ENCODE measurements at places on chromosomes 6 and 20.

DNA sequence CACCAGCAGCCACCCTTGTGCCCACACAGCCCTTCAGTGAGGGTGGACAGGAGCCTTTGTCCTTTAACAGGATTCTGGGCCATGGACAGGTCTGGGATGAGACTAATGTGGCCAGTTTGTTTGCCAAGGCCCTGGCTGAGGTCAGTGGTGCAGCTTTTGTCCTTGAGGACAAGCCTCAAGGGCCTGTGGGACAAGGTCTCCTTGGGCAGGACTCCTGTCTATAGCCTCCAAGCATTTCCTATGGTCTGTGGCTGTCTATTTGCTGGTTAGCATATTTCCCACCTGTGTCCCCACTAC, 44.1 kb downstream of the SUN5 start:
- no peaks in the 10 kb centered on the region for H3K27me3 ChIP-seq
- H3K4me3 ChIP-seq: no peak overlapping the region
- H3K4me1 ChIP-seq: no peaks in the 10 kb centered on the region
- H3K36me3 ChIP-seq: no peaks in the 10 kb centered on the region
- H3K27ac ChIP-seq: no peak overlapping the region

DNA sequence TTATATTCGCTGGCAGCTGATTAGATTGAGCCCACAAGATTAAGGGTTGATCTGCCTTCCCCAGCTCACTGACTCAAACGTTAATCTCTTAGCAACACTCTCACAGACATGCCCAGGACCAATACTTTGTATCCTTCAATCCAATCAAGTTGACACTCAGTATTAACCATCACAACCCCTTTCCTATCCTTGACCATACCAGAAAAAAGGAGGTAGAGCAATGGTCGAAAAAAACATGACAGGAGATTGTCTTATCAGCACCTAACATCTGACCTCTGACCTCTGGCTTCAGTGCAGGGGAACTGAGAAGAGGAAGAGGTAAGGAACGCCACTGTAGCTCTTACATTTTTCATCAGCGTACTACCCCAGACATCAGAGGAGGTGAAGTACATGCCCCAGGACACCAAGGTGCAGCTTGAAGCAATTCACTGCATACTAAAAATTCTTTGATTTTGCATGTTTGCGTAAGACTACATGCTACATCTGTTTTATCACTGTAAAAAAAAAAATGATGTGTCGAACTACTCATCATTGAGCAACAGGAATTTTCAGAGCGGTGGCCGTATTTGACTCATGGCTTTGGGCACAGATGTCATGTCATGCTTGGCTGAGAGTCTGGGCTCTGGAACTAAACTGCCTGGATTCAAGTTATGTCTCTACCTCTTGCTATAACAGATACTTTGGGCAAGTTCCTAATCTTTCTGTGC, 188.0 kb upstream of the TAB2 start:
- H3K4me1 ChIP-seq: peaks cover 17% of the 10 kb centered on the region
- H3K36me3 ChIP-seq: no peaks in the 10 kb centered on the region
- H3K27ac ChIP-seq: no peak overlapping the region
- DNase-seq: no peak
- H3K27me3 ChIP-seq: no peaks in the 10 kb centered on the region

GRCh38 chr6:41780551-41781365, at the start of gene PRICKLE4:
PRICKLE4 (plus strand) TSS chr6:41780782; CDS start chr6:41783474, 2,692 bp downstream.
- peak within 1 kb of the TSS; percentile 57 for H3K4me3 ChIP-seq
- H3K27ac ChIP-seq: peak within 1 kb of the TSS; percentile 86
- no peaks in the 10 kb centered on the region for H3K36me3 ChIP-seq
- peaks cover 41% of the 10 kb centered on the region for H3K4me1 ChIP-seq

DNA sequence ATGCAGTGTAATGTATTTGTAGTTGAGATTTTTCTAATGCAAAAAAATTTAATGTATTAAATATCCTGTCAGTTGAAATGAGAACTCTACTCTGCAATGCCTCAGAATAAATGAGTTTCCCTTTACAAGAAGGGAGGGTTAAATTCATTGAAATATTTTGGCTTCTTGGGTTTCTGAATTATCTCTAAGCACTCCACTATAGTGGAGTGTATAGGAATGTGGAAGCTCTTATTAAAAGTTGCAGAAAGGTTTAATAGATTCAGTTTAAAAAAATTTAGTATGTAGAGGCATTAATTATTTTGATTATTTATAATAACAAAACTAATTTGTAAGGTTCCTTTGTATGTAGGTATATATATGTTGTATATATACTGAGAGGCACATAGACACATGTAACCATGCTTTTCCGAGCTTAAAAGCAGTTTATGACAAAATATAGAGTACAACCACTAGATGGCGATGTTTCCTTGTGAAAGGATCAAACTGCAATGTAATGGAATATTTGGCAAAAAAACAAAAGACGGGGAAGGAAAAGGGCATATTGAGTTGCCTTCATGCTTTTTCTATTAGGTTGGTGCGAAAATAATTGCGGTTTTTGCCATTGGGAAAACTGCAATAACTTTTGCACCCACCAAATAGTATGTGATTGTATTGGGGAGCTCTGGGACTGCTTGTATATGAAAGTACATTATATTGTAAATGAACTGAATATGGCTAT, 144.2 kb downstream of the MYO6 start:
- no peaks in the 10 kb centered on the region for H3K36me3 ChIP-seq
- no peak for DNase-seq
- H3K27me3 ChIP-seq: no peaks in the 10 kb centered on the region
- H3K4me1 ChIP-seq: no peaks in the 10 kb centered on the region

GRCh38 chr6:5905431-5906339, 101.0 kb downstream of the NRN1 start:
- peak overlapping the region; percentile 68 for H3K27ac ChIP-seq
- H3K36me3 ChIP-seq: no peaks in the 10 kb centered on the region
- peak; percentile 94 for DNase-seq
- H3K4me1 ChIP-seq: peaks cover 16% of the 10 kb centered on the region
- no peak overlapping the region for H3K4me3 ChIP-seq

- H3K36me3 ChIP-seq: peaks cover 15% of the 10 kb centered on the region
- no peak overlapping the region for H3K4me3 ChIP-seq
- DNase-seq: no peak
- H3K4me1 ChIP-seq: peaks cover 19% of the 10 kb centered on the region
- no peaks in the 10 kb centered on the region for H3K27me3 ChIP-seq
Observed at GRCh38 chr6:106551155-106551554, 78.1 kb downstream of the RTN4IP1 start.

DNA sequence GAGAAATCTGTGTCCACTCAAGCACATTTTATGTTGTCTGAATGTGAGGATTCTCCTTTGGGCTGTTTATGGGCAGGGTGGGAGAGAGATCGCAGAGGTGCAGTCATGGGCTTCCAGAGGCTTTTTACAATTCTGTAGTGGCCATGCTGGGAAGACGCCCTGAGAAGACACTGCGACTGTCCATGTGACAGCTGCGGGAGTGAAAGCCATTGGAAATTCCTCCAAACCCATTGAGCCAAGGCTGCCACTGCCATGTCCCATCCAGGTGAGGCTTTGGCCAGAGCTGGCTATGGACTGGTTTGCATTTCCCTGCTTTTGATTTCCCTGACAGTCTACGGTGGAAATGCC, 216.9 kb upstream of the ECI2 start:
- no peak for DNase-seq
- no peaks in the 10 kb centered on the region for H3K27me3 ChIP-seq
- no peaks in the 10 kb centered on the region for H3K36me3 ChIP-seq
- no peaks in the 10 kb centered on the region for H3K4me1 ChIP-seq
- H3K4me3 ChIP-seq: peak overlapping the region; percentile 28
- H3K27ac ChIP-seq: peak overlapping the region; percentile 82

GRCh38 chr6:130598021-130598989, 228.9 kb upstream of the SMLR1 start:
- H3K4me3 ChIP-seq: no peak overlapping the region
- no peaks in the 10 kb centered on the region for H3K36me3 ChIP-seq
- H3K27me3 ChIP-seq: no peaks in the 10 kb centered on the region
- no peak for DNase-seq
- H3K27ac ChIP-seq: no peak overlapping the region
- no peaks in the 10 kb centered on the region for H3K4me1 ChIP-seq

Data from sigmoid colon (tissue), 7 donors.